RCC 7860 (cell line): ENCODE measurements at places on chromosomes 1 and 21.

DNA sequence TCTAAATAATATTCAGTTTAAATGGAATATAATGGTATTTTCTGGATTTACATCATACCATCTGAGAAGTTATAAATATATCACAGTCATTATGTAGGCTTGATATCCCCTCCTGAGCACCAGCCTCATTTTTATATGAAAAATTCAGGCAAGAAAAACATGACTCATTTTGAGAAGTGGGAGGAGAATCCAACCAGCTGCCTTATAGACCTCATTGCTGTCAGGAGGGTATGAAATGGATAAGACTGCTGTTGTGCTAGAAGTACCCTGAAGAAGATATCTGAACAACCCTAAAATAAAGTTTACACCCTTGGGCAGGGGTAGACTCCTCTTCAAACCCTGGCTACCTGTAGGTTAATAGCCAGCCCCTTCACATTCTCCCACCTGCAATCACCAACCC lies 8.8 kb downstream of the GIPC2 start:
- DNase-seq = no peak

GRCh38 chr1:206514813-206515387 lies 7.6 kb downstream of the RASSF5 start:
- no peak for DNase-seq

DNA sequence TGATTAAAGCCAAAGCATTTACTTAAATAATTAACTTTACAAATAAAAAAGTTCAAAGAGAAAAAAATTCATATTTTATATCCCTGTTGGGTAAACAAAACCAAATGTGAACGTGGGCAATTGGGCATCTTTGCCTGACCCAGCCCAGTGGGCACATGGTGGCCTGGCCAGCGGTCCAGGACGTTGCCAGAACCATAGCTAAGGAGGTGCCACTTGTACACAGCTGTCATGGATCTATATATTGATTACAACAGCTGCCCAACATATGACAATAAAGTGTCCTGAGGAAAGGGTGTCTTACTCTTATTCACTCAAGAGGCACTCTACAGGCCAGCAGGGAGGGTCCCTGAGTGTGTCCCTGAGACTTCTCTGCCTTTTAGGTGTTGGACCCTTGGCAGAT lies 78.5 kb downstream of the BCAR3 start:
- DNase-seq = no peak

- DNase-seq = no peak
Measured at GRCh38 chr1:172760121-172760520, 101.2 kb downstream of the FASLG start.

DNA sequence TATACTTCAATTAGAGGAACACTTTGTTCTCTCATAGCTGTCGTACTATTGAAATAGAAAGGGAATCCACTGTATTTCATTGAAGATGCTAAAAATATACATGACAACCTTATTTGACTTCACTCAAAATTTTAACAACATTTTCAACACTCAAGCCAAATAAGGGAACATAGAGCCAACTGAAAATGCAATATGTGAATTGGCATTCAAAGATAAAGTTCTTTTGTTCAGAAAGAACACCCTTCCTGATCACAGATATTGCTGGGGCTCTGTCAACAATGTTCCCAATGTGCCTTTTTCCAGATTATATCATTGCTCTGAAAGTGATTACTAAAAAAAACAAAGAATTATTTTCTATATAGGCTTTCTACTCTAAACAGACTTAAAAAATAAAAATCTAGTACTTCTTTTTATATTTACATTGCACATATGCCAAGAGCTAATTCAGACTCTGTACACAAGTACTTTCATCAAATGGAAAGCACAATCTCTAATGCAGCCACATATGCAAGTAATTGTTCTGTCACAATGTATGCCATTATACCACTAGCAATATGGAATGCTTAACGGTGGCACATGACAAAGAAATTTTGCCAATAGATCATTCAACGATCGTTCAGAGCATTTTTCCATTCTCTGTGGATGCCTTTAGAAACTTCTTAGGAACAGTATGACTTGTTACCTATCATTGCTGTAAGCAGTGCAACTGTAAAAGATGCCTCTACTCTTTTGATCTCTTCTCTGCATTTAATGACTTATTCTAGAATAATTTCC lies 171.0 kb downstream of the EIF4G3 start:
- no peak for DNase-seq
